ENCODE measurements at places on chromosomes 5 and 9. TPM values are rescaled to one million over a fixed set of nuclear protein-coding genes. Genes with fewer than 3 reads are reported as not detected.

UBE2B gene
- 126 TPM for polyA plus RNA-seq

SPOCK1 gene
- 0.46 TPM for polyA plus RNA-seq

DNA sequence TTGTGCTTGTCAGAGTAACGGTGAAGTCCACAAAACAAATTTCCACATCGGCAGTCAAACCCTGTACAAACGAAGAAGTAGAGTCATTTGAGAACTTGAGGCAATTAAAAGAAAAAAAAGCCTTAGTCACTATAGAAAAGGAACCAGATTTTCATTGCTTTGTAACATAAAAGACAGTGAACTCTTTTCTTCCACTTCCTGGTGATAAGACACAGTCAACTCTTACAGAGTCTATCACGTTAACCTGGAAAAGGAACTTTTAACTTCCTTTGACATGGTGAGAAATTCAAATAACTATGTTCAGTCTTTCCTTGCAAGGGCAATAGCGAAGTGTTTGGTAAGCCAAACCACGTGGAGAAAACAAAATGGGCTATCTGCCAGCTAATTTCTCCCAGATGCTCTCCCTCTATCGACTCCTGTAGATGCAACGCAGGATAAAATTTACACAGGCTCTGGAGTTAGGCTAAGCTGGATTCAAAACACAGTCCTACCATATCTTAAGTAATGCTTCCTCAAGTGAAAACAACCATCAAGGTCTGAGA lies 8.9 kb downstream of the ZFAND5 start:
- H3K4me1 ChIP-seq: peaks cover 96% of the 10 kb centered on the region
- DNase-seq: peak; percentile 62
- H3K27ac ChIP-seq: peak overlapping the region; percentile 100
- no peaks in the 10 kb centered on the region for H3K27me3 ChIP-seq

DNA sequence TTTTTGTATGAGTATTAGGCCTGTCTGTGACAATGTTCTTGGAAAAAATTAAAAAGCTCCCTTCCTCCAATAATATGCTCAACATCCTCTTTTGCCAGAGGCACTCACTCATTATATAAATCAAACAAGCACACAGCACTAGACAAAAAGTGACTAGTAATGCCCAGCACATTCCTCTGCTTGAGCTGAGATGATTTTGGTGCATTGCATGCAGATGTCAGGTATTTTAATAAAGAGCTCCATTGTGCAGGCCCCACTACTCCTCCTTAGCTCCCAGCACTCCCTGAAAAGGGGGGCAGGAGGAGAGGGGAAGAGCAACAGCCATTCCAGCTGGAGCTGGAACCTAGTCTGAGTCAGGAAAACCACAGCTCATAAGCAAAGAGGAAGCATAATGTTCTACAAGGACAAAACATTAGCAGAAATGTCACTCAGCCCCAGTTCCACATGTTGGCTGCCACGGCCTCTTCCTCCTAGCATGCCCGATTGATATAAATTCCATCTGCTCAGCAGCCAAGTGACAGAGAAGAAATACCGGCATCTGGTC lies 348.5 kb downstream of the BNC2 start:
- H3K4me3 ChIP-seq: no peak overlapping the region
- no peaks in the 10 kb centered on the region for H3K4me1 ChIP-seq
- no peaks in the 10 kb centered on the region for H3K36me3 ChIP-seq
- peak; percentile 82 for DNase-seq
- H3K27ac ChIP-seq: peak overlapping the region; percentile 61
- no peaks in the 10 kb centered on the region for H3K27me3 ChIP-seq

DNA sequence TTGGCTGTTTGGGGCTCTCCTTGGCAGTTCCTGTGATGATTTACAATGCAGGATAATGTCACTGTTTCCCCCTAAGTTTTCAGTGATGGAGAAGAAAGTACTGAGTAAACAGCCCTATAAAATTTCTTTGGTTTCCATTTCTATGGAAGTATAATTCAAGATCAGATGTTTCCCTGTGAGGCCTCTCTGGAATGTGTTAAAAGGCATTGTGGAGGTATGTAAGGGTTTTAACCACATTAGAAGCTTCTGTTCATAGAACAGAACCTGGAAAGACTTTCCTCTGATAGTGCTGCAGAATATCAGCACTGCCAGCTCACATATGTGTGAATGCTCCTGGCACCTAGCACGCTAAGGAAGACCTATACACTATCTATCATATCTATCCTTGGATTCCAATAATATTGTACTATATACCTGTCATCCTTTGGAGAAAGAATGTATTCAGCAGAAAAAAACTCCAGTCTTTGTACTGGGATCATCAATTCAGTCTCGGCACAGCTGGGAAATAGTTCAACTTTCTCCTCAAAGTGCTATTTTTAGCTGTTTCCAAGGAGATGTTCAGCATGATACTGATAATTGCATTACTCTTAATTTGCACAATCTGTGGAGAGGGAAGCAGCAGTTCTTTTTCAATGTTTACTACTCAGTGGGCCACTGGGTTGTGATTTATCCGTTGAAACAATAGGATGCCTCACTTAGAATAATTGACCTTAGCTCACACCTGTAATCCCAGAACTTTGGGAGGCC lies 21.9 kb downstream of the TTC1 start:
- H3K27me3 ChIP-seq: no peaks in the 10 kb centered on the region
- H3K36me3 ChIP-seq: peaks cover 65% of the 10 kb centered on the region
- no peak for DNase-seq

- DNase-seq: no peak
- no peaks in the 10 kb centered on the region for H3K27me3 ChIP-seq
- no peak overlapping the region for H3K4me3 ChIP-seq
- H3K27ac ChIP-seq: no peak overlapping the region
Observed at GRCh38 chr9:19470567-19470966, 61.8 kb downstream of the ACER2 start.

OR2V1 gene
- polyA plus RNA-seq: not detected

DNA sequence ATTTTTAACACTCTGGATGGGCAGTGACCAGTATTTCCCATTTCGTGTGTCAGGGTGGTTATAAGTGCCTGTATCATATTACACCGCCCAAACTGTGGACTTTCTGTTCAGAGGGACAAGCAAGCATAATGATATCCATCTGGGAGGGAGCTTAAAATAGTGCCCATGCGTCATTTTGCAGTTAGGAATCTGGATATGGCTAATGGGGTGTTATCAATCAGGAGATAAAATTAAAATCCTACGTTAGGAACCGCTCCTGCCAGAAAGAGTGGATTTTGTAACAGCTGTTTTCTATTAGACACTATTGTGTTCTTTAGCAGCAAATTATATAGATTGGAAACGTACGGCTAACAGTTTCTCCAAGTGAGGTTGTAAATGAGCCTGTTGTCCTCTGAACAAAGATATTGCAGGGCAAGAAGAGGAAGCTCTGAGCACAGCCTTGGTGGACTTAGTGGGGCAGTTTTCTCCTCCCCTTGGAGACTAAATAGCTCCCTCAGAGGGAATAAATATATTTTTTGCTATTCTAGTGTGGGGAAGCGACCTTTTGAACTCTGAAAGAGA lies 160.4 kb downstream of the SPATA31D1 start:
- H3K36me3 ChIP-seq: no peaks in the 10 kb centered on the region
- H3K4me3 ChIP-seq: no peak overlapping the region
- no peak overlapping the region for H3K27ac ChIP-seq
- no peaks in the 10 kb centered on the region for H3K4me1 ChIP-seq

- no peaks in the 10 kb centered on the region for H3K36me3 ChIP-seq
- H3K27me3 ChIP-seq: no peaks in the 10 kb centered on the region
- DNase-seq: peak; percentile 31
- H3K4me3 ChIP-seq: no peak overlapping the region
- peaks cover 12% of the 10 kb centered on the region for H3K4me1 ChIP-seq
Observed at GRCh38 chr9:78365748-78366697, 69.1 kb downstream of the PSAT1 start.

DNA sequence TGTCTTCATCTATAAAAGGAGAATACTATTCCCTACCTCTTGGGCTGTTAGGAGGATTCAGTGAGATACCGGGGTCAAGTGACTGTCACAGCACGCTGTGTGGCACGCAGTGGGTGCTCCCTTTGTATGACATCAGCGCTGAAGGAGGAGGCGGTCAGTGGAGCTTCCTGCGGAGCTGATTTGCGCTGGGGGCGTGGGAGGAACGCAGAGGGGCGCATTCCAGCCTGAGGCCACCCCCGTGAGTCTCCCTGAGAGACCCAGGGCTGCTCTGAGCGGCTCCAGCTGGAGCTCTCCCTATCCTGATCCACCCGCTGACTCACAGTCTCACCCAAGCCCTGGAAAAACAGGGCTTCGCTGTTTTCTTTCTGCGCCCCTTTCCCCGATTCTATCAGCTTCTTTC lies 24.3 kb upstream of the NEURL1B start:
- H3K27me3 ChIP-seq: no peaks in the 10 kb centered on the region
- no peaks in the 10 kb centered on the region for H3K36me3 ChIP-seq
- H3K4me3 ChIP-seq: no peak overlapping the region
- H3K4me1 ChIP-seq: no peaks in the 10 kb centered on the region
- peak; percentile 86 for DNase-seq

- H3K4me1 ChIP-seq: peaks cover 69% of the 10 kb centered on the region
- no peaks in the 10 kb centered on the region for H3K27me3 ChIP-seq
- DNase-seq: no peak
- H3K27ac ChIP-seq: no peak overlapping the region
Observed at GRCh38 chr9:120938851-120939250, 12.3 kb upstream of the TRAF1 start.

GLRA1 gene
- not detected for polyA plus RNA-seq

PCDHGA6 gene
- 0.06 TPM for polyA plus RNA-seq

RXRA gene
- 24.4 TPM for polyA plus RNA-seq

DNA sequence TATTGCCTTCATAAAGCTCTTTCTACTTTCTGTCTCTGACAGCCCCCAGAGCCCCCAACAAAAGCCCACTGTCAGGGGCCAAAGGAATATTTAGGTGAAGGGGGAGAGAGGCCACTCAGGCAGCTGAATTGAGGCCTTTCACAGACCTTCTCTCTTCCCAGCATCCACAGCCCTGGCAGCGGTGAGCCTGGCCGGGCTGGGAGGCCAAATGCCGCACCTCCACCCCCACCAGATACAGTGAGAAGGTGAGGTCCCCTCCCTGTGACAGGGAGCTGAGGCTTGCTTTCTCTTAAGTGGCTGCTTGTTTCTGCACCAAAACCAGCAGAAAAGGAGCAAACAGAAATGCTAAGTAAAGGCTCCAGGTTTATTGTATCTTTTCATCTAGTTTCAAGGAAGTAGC lies 168.1 kb downstream of the ROR2 start:
- H3K4me1 ChIP-seq: peaks cover 54% of the 10 kb centered on the region
- H3K27me3 ChIP-seq: no peaks in the 10 kb centered on the region
- peak overlapping the region; percentile 32 for H3K27ac ChIP-seq
- DNase-seq: no peak
- H3K36me3 ChIP-seq: no peaks in the 10 kb centered on the region
- no peak overlapping the region for H3K4me3 ChIP-seq

GRCh38 chr9:4167728-4168127 lies 132.1 kb downstream of the GLIS3 start:
- DNase-seq: no peak
- no peaks in the 10 kb centered on the region for H3K27me3 ChIP-seq
- H3K27ac ChIP-seq: no peak overlapping the region
- no peaks in the 10 kb centered on the region for H3K36me3 ChIP-seq
- no peak overlapping the region for H3K4me3 ChIP-seq
- H3K4me1 ChIP-seq: peaks cover 11% of the 10 kb centered on the region

GRCh38 chr9:86795823-86796553 lies 151.3 kb downstream of the GAS1 start:
- DNase-seq: peak; percentile 72
- no peak overlapping the region for H3K4me3 ChIP-seq
- H3K27me3 ChIP-seq: no peaks in the 10 kb centered on the region
- no peaks in the 10 kb centered on the region for H3K36me3 ChIP-seq

- H3K4me1 ChIP-seq: no peaks in the 10 kb centered on the region
- no peaks in the 10 kb centered on the region for H3K27me3 ChIP-seq
- DNase-seq: no peak
- peaks cover 19% of the 10 kb centered on the region for H3K36me3 ChIP-seq
Observed at GRCh38 chr5:119212676-119213075, 141.8 kb downstream of the DMXL1 start.

PNPLA7 gene
- polyA plus RNA-seq: 15.6 TPM

DNA sequence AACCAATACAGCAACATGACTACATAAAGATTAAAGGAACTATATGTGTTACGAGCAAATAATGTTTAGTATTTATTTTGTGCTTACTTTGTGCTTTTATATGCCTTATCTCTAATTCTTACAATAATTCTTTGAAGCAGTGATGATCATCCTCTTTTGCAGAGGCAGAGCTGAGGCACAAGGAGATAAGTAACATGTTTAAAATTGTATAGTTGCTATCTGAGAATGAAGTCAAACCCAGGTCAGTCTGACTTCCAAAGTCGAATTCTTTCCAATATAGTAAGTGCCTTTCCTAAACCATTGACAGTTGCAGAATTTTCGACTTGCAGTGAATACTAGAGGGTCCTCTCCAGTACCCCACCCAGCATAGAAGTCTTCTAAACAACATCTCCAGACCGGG lies 12.0 kb upstream of the ZFAND5 start:
- DNase-seq: no peak
- no peak overlapping the region for H3K27ac ChIP-seq
- no peaks in the 10 kb centered on the region for H3K36me3 ChIP-seq
- no peaks in the 10 kb centered on the region for H3K4me1 ChIP-seq

- no peak overlapping the region for H3K4me3 ChIP-seq
- H3K36me3 ChIP-seq: no peaks in the 10 kb centered on the region
- H3K4me1 ChIP-seq: peaks cover 6% of the 10 kb centered on the region
- no peaks in the 10 kb centered on the region for H3K27me3 ChIP-seq
- H3K27ac ChIP-seq: no peak overlapping the region
Observed at GRCh38 chr9:135290086-135290485, 189.5 kb upstream of the PPP1R26 start.

GRCh38 chr5:17212191-17212590 lies 5.2 kb upstream of the BASP1 start:
- H3K4me1 ChIP-seq: peaks cover 41% of the 10 kb centered on the region
- no peaks in the 10 kb centered on the region for H3K36me3 ChIP-seq
- DNase-seq: no peak
- H3K27ac ChIP-seq: no peak overlapping the region
- no peaks in the 10 kb centered on the region for H3K27me3 ChIP-seq
- no peak overlapping the region for H3K4me3 ChIP-seq

DNA sequence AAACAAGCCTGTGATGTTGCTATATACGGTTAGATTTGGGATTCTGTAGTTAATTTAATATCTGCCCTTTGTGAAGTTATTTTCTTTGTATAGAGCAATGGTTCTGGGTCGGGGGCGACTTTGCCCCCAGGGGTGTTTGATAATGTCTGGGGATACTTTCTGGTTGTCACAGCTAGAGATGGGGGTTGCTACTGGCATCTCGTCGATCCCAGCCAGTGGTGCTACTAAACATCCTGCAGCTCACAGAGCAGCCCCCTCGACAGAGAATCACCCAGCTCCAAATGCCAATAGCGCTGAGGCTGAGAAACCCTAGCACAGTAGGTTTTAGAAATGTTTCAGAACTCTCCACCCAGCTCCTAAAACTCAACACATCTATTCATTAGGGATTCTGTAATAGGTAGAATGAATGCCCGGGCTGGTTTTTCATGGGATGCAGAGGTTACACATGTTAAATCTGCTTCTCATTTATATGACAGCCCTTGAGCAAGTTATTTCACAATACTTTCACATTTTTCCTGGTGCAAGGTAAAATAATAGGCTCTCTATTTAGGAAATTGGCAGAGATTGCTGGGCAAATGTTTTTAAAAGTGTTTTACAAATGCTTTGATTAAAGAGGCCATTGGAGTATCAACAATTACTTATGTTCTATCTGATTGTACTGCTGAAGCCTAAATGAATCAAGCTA lies 75.2 kb upstream of the CTSL start:
- DNase-seq: no peak
- H3K27me3 ChIP-seq: no peaks in the 10 kb centered on the region
- no peak overlapping the region for H3K27ac ChIP-seq

GRCh38 chr9:8282535-8282934 lies 483.0 kb upstream of the DMAC1 start:
- H3K4me3 ChIP-seq: no peak overlapping the region
- H3K4me1 ChIP-seq: peaks cover 4% of the 10 kb centered on the region
- DNase-seq: no peak
- H3K27ac ChIP-seq: no peak overlapping the region

All from stomach (tissue), 19 donors.